ENCODE measurements at places on chromosomes 2 and 18. TPM values are rescaled to one million over a fixed set of nuclear protein-coding genes. Genes with fewer than 3 reads are reported as not detected.

The ANKRD30BL gene
- total RNA-seq, result not detected

The CD8B2 gene
- 0.36 TPM for total RNA-seq

- no peak overlapping the region for H3K4me3 ChIP-seq
- no peak overlapping the region for H3K27ac ChIP-seq
Measured at GRCh38 chr2:59462422-59463197, 1090.8 kb downstream of the BCL11A start.

- no peaks in the 10 kb centered on the region for H3K27me3 ChIP-seq
- H3K27ac ChIP-seq, result no peak overlapping the region
- no peak for DNase-seq
- H3K36me3 ChIP-seq, result no peaks in the 10 kb centered on the region
Measured at GRCh38 chr18:33606621-33607020, 28.6 kb downstream of the ASXL3 start.

DNA sequence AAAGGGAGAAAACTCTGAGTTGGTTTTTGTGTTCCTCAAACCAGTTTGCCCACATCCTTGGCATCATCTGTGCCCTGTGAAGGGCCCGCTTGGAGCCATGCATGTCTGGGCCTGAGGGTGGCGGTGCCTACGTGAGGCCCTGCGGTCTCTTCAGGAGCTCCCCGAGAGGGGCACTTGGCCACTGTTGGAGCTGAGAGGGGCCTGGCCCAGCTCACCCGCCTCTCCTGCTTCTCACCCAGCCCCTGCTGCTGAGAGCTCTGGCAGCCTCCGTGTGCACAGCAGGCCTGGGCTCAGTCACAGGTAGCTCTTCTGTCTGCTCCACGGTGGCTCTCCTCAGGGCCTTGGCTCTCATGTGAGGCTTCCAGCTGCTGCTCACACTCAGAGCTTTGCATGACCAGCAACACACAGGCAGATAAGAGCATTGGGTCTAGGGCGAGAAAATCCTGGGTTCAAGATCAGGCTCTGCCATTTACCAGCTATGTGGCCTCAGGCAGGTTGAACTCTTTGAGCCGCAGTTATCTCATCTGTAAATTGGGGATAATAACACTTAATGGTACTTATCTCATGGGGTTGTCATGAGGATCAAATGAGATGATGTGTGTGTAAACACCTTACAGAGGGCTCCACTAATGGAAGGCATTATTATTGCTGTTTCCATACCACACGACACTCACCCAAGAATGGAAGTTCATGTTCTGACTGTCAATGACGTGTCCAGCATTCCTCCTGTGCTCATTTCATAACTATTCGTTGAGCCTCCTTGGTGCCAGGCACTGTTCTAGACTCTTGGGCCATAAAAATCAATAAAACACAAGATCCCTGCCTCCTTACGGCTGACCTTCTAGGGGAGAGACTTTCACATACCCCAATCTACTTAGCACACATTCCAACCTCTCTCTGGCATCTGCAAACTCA is 41.6 kb upstream of the PLB1 start:
- no peak for DNase-seq
- no peak overlapping the region for H3K27ac ChIP-seq
- no peak overlapping the region for H3K4me3 ChIP-seq
- peaks cover 18% of the 10 kb centered on the region for H3K4me1 ChIP-seq
- no peaks in the 10 kb centered on the region for H3K27me3 ChIP-seq
- H3K36me3 ChIP-seq, result no peaks in the 10 kb centered on the region

DNA sequence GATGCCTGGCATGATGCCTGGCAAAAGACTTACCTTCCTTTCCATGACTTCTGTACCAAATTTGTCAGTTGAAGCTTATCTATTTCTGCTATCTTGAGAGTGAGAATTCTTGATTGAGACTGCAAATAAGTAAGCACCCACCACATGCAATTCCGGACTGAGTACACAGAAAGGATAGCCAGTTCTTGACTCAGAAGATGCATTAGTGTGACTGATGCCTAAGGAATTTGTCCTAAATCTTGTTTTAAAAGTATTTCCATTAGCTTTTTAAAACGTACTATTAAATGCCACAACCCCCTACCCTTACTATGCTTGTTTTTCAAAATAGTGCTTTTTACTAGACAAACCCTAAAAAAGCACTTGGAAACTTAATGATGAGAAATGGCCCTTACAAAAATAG is 545 bp downstream of the MPP4 start:
- no peak overlapping the region for H3K27ac ChIP-seq
- H3K36me3 ChIP-seq, result peaks cover 5% of the 10 kb centered on the region
- no peak for DNase-seq
- H3K4me3 ChIP-seq, result no peak overlapping the region

DNA sequence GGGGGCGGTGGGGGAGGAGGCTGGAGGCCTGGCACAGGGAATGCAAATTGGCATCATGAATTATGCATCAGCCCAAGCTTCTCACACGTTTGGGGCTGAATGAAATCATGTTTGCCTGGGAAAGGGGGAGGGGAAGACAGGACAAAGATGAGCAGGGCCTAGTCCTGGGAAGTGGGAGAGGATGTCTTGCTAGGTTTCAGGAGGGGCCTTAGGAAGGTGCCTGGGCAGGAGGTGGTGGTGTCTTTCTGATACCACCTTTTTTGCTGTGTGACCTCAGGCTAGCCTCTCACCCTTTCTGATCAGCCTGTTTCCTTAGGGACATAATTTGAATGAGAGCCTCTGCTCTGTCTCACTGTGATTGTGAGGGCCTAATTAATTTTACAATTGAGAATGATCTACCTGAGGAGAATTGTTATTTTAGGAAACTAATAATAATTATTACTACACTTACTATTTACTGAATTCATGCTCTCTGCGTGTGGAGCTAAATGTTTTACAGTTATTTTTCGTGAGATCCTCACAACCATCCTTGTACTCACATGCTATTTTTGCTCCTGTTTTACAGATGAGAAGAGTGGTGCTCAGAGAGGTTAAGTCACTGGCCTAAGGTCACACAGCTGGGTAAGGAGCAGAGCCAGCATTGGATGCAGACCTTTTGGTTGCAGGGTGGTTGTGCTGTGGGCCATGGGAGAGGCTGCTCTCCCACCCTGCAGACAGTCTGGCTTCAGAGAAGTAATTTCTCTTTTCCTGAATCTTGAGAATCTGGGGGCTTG is 39.6 kb downstream of the INHBB start:
- no peaks in the 10 kb centered on the region for H3K27me3 ChIP-seq
- no peaks in the 10 kb centered on the region for H3K36me3 ChIP-seq
- no peaks in the 10 kb centered on the region for H3K4me1 ChIP-seq
- no peak overlapping the region for H3K4me3 ChIP-seq
- DNase-seq, result no peak

DNA sequence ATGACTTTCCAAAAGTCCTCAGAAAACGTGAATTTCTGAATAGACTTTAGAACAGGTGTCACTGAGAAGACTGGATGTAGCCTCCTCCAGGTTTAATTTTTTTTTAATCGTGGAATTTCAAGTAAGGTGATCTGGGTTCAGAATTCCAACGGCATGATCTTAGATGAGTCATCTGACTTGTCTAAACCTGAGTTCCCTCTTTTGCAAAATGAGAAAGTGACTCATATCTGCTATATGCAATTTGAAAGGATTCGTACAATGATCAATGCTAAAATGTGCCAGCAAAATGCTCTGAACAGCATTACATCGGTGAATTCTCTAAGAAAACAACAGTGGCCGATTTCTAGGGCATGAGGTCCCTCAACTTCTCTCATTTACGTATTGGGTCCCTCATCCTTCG is 69.1 kb upstream of the ZNF516 start:
- no peak overlapping the region for H3K4me3 ChIP-seq
- peaks cover 6% of the 10 kb centered on the region for H3K4me1 ChIP-seq
- DNase-seq, result no peak
- H3K27ac ChIP-seq, result no peak overlapping the region

DNA sequence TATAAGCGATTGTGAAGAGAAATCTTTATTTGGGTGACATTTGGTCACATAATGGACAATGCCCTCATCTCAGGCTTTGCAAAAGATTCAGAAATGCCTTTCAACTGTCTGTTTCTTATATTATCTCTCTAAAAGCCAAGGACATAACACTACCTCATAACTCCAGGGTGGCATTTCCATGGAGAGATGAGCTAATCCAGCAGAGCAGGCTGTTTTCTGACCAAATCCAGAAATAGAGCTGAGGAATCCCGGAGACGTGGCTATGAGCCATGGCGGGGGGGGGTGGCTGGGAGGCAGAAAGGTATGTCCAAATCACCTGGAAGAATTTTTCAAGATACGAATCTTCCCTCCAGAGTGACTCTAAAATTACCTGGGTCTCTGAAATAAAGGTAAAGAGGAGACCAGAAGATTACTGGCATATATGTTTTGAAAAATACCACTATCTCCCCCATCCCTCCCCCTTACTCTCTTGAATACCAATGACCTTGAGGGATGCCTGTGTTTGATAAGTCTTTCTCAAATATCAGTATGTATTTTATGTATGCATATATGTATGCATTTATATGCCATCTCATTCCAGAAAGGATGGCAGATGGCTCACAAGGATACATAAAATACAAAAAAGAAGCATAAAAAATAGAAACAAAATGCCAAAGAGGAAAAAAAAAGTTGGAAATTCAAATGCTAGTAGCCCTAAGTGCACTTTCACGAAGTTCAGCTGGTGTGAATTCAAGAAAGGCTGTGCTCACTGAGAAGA is 296.0 kb upstream of the MGAT5 start:
- H3K4me1 ChIP-seq, result no peaks in the 10 kb centered on the region
- H3K27me3 ChIP-seq, result no peaks in the 10 kb centered on the region
- H3K36me3 ChIP-seq, result no peaks in the 10 kb centered on the region
- no peak overlapping the region for H3K27ac ChIP-seq
- DNase-seq, result no peak
- H3K4me3 ChIP-seq, result no peak overlapping the region

- H3K27ac ChIP-seq, result no peak overlapping the region
- no peak overlapping the region for H3K4me3 ChIP-seq
- no peaks in the 10 kb centered on the region for H3K27me3 ChIP-seq
- no peak for DNase-seq
- no peaks in the 10 kb centered on the region for H3K4me1 ChIP-seq
- no peaks in the 10 kb centered on the region for H3K36me3 ChIP-seq
Measured at GRCh38 chr2:142300517-142300916, 169.7 kb upstream of the LRP1B start.

The RUFY4 gene
- 3.1 TPM for total RNA-seq

DNA sequence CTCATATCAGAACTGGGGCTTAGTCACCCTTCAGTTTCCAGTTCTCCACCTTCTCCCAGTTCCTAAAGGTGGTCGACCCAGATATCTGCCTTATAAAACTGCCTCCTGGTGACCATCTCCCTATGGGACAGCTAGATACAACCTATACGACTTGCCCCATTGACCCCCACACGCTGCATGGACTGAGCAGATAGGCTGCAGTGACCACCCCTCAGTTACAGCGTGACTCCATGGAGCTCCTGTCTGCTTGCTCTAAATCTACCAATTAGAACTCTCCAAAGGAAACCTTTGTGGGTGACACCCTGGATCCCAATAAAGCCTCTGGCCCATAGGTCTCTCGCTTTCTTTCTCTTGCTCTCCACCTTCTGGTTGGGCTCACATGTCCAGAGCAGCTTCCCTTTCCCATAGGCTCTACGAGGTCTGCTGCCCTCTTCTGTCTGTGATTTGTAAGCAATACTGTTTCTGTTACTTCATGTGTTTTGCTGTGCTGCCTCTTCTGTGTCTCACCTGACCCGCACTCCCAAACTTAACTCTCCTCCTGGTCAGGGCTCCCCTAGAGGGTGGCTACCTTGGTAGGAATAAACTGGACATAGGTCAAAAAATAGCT is 971.3 kb upstream of the FAM98A start:
- no peaks in the 10 kb centered on the region for H3K36me3 ChIP-seq
- H3K27me3 ChIP-seq, result no peaks in the 10 kb centered on the region
- H3K4me3 ChIP-seq, result no peak overlapping the region
- DNase-seq, result no peak
- H3K4me1 ChIP-seq, result no peaks in the 10 kb centered on the region

DNA sequence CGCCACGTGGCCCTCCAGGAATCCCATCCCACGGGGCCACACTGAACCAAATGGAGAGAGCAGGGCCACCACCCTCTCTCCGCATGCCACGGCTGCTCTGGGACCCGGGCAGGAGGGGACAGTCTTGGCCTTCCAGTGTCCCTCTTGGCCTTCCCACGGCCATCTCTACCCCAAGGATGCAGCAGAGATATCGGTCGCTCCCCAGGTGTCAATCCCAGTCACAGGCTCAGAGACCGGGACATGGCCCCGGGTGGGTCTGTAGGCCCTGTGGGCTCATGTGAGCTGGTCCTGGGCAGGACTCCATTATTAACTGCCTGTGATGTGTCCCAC is 15.3 kb downstream of the CAPN10 start:
- DNase-seq, result no peak
- H3K36me3 ChIP-seq, result peaks cover 18% of the 10 kb centered on the region
- H3K4me1 ChIP-seq, result peaks cover 9% of the 10 kb centered on the region
- no peak overlapping the region for H3K27ac ChIP-seq

GRCh38 chr18:13269013-13269280 is 50.4 kb downstream of the LDLRAD4 start:
- no peaks in the 10 kb centered on the region for H3K27me3 ChIP-seq
- H3K27ac ChIP-seq, result no peak overlapping the region
- no peak for DNase-seq
- H3K4me1 ChIP-seq, result peaks cover 3% of the 10 kb centered on the region
- no peaks in the 10 kb centered on the region for H3K36me3 ChIP-seq

The DNAJC5G gene
- total RNA-seq, result not detected

DNA sequence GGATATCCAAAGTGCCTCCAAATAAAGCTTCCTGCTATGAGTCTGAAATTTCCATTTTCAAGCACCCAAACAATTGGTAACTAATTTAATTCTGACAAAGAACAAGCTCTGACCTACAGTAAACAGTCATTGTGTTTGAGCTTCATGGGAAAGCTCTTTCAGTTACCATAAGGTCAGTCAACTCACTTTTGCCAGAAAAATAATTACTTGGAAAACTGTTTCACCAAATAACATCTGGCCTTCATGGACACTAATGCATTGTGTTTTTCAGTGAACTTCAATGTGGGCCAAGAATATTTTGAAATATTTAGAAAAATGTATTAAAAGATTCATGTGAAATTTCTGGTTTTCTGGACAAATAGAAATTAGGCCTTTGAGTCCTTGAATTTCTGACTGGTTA is 369.9 kb downstream of the GALR1 start:
- no peaks in the 10 kb centered on the region for H3K36me3 ChIP-seq
- no peak for DNase-seq
- no peak overlapping the region for H3K4me3 ChIP-seq
- no peaks in the 10 kb centered on the region for H3K27me3 ChIP-seq
- no peak overlapping the region for H3K27ac ChIP-seq

The RFTN2 gene
- total RNA-seq, result not detected

DNA sequence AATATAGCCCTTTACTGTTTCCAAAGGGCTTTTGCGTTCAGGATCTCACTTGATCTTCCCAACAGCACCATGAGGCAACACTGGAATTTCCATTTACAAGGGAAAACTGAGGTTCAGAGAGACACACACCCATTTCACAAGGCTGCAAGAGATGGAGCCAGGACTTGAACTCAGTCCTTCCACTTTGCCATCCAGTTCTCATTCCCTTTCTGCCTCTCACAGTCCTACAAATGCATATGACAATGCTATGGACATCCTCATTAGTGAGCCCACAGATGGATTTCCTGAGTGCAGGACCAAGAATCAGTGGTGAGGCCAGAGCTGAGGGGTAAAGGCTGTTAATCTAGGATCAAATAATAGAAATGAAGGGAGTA is 136.1 kb upstream of the MYCN start:
- H3K27ac ChIP-seq, result no peak overlapping the region
- no peaks in the 10 kb centered on the region for H3K4me1 ChIP-seq
- DNase-seq, result no peak
- no peak overlapping the region for H3K4me3 ChIP-seq

The GATA6 gene
- total RNA-seq, result 1.0 TPM

The DUSP19 gene
- total RNA-seq, result 1.0 TPM
